Mesendoderm (in vitro differentiated cells): ENCODE measurements at places on chromosomes 7 and 10.

DNA sequence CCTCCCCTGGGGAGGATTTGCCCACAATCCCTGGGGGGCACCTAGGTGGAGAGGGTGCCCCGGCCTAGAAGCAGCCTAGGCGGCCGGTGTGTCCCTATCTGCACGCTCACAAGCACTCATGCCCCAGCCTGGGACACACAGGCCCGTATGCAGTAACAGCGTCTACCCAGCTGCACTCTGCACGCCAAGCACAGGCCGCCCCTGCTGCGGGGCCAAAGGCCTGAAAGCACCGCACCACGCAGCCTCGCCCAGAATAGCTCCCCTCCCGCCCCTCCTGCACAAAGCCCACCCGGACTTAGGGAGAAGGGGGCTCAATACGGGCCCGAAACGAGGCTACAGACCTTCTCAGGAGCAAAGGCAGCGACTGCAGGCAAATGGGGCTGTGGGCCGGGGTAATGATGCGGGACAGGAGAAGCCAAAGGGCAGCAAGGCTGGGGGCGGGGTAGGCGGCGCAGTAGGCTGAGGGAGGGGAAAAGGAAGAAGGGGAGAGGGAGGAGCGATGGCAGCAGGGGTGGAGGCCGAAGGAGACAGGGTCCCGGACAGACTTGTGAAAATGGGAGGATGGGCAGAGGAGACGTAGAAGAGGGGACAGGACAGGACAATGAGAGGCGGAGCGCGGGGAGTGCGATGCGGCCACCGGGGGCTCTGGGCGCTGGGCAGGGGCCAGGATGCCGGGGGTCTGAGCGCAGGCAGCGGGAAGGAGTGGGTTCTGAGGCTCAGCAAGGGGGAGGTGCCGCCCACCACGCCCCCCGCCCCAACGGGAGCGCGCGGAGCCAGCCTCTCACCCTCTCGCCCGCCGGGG lies 544 bp downstream of the GPRIN2 start:
- DNase-seq, result peak; percentile 91

- DNase-seq, result peak; percentile 42
Observed at GRCh38 chr7:116438267-116438666, 61.3 kb upstream of the CAV2 start.

GRCh38 chr7:158805937-158806336 lies 23.4 kb downstream of the ESYT2 start:
- DNase-seq, result peak; percentile 57

GRCh38 chr7:137882806-137883205 lies 36.0 kb upstream of the DGKI start:
- no peak for DNase-seq

- DNase-seq, result no peak
Observed at GRCh38 chr7:50801907-50802306, 19.2 kb upstream of the GRB10 start.

DNA sequence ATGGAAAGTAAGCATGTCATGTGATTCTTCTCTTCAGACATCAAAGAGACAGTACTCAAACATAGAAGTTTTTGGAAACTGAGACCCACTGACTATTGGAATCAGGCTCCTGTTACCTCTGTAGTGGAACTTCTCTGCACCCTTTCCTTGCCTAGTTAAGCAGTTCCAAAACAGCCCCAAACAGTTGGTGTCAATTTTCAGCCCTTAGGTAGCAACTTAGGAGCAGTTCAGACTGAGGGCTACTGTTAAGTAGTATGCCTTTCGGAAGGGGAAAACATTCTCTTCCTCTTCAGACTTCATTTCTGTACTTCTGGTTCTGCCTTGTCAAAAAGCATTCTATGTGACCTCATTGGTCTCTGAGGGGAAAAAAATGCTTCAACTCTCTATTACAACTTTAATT lies 85.7 kb downstream of the ZNF277 start:
- DNase-seq, result no peak

DNA sequence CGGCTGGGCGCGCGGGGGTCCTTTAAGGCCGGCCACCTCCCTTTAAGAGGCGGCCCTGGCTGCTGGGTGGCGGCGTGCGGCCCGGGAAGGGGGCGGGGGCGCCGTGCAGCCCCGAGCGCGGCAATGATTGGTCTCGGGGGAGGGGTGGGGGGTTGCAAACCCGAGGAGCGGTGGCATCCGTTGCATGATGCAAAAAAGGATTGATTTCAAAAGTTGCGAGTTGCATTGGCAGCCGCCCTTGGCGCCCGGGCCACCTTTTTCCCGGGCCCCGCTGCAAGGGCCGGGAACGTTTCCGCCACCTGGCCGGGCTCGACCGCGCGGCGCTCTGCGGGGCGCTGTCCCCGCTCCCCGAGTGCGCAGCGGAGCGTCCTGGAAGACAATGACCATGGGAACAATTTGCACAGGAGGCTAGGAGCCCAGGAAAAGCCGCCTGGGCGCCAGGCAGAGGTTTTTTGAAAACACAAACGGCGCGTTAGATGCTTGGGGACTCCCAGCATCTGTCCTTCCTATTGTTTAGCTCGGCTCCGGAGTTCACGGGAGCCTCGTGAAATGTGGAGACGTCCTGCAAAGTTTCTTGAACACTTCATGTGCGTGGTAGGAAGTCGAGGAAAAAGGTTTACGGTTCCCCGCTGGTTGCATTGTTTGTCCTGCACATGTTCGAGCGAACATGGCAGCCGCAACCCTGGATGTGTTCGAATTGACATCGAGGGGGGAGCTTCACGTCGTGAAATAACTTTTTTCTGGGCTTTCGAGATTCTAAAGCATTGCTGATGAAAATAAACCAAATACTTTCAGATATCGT lies at the start of gene SEPHS1:
SEPHS1 (minus strand) TSS at position 78 of the 802 bp plus-strand sequence. CDS start 3,343 bp downstream, outside the sequence.
- peak; percentile 89 for DNase-seq

GRCh38 chr10:12287772-12288171 lies 61.6 kb upstream of the CAMK1D start:
- no peak for DNase-seq
